H9 (cell line): ENCODE measurements at places on chromosomes 1 and 21.

- no peak for DNase-seq
Measured at GRCh38 chr1:173714441-173714758, 381 bp upstream of the KLHL20 start.

DNA sequence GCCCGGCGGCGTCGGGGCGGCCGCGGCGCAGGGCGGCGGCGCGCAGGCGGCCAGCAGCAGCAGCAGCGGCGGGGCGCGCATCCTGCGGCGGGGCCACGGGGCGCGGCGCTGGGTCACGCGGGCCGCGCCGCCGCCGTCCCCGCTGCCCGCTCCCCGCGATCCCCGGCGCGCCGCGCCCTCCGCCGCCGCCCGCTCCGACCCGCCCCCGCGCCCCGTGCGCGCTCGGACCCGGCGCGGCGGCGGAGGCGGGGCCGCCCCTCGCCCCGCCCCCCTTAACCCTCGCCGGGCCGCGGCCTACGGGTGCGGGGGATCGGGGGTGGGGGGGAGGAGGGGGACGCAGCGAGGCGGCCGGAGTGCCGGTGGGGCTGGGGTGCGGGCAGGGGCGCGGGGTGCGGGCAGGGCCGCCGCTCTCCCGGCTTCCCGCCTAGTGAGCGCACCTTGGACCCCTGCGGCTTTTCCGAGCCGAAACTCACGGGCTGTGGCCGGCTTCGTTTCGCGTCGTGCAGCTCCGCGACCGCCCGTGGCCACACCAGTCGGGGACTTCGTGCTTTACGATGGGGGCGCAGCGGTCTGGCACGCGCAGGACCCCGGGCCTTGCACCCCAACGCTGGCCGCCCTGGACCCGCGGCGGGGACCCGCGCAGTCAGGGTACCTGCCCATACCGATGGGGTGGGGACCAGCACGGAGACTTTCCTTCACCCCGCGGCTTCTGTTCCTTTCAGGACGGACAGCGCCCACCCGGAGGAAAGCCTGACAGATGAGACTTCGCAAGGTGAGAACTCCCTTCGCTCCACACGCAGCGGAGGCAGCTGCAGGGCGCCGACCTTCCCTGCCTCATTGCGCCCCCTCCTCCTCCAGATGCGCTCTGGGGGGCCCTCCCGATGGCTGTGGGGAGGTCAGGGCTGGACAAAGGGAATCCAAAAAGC lies at the start of gene FNDC10:
FNDC10 (minus strand) TSS at position 201 of the 926 bp plus-strand sequence; CDS start at position 81, 120 bp downstream.
- peak; percentile 60 for DNase-seq

GRCh38 chr21:24693779-24694178 lies 913.5 kb downstream of the MRPL39 start:
- no peak for DNase-seq

- DNase-seq = no peak
Measured at GRCh38 chr1:83883979-83884378, 115.0 kb downstream of the TTLL7 start.
